ENCODE measurements at places on chromosomes 3 and 15.

DNA sequence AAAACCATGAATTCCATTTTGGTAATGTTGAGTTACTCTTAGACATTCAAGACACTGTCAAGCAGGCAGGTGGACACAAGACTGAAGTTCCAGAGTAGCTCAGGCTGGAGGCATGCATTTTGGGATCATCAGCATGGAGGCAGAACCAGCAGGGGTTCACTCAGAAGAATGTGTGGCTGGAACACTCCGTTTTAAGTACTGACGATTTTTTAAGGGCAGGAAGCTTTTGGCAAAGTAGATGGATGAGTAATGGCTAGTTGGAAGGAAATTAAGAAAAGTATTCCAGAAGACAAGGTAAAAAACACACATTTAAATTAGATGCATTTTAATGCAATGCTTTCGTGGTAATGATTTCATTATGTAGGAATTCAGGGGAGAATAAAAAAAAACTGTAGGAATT, 420.4 kb downstream of the ROBO2 start:
- no peak for DNase-seq

- no peak for DNase-seq
Observed at GRCh38 chr3:134772011-134772410, 23.0 kb upstream of the EPHB1 start.

DNA sequence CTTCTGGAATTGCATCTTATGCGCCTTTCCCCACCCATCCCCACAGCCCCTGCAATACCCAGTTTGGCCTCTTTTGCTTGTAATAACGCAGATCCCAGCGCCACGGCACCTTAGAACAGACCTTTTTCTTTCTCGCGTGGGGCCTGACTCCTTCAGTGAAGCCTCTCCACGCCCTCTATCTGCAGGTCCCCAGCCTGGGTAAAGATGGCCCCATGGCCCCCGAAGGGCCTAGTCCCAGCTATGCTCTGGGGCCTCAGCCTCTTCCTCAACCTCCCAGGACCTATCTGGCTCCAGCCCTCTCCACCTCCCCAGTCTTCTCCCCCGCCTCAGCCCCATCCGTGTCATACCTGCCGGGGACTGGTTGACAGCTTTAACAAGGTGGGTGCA, 594 bp downstream of the CRELD1 start:
- no peak for DNase-seq

- DNase-seq: no peak
Observed at GRCh38 chr15:63544258-63545026, 40.0 kb downstream of the USP3 start.

DNA sequence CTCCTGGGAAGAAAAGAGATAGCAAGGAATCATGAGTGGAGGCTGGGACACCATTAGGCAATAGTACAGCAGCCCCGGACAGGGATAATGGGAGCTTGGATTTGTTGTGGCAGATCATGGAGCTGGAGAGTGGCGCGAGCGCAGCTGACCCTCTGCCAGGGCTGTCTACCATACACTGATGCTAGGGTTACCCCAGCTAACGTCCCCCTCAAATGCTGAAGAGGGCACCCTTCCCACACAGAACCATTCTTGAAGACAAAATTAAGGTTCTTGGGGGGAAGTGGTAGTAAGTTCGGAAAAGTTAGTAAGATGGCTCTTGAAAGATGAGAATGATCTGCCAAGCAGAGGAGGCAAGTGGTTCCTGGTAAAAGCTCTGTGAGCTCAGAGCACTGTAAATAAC, 61.1 kb downstream of the ST3GAL6 start:
- no peak for DNase-seq

- no peak for DNase-seq
Observed at GRCh38 chr3:141330718-141331376, 37.5 kb upstream of the ZBTB38 start.

All from glomerular endothelial cell (primary cell).